Temporal lobe (tissue), 4 donors: ENCODE measurements at places on chromosomes 13 and 19. TPM values are rescaled to one million over a fixed set of nuclear protein-coding genes. Genes with fewer than 3 reads are reported as not detected.

The ZNF541 gene
- total RNA-seq, result under 0.01 TPM

The SMIM44 gene
- not detected for total RNA-seq

The ZNF554 gene
- 13.0 TPM for total RNA-seq

The FFAR2 gene
- total RNA-seq, result not detected

The HRC gene
- total RNA-seq, result 0.25 TPM

The GPR180 gene
- 7.6 TPM for total RNA-seq

The ANGPTL8 gene
- not detected for total RNA-seq

The KL gene
- total RNA-seq, result 0.49 TPM

The PRR22 gene
- total RNA-seq, result 0.25 TPM

The ACP5 gene
- 0.25 TPM for total RNA-seq

The DPY19L3 gene
- 31.2 TPM for total RNA-seq

The ATP4B gene
- total RNA-seq, result not detected

The SIX5 gene
- total RNA-seq, result 0.98 TPM

The C2CD4C gene
- 16.0 TPM for total RNA-seq

The ZNF442 gene
- 5.4 TPM for total RNA-seq

The CAMSAP3 gene
- 19.9 TPM for total RNA-seq

The FCAR gene
- 0.98 TPM for total RNA-seq

The GRIK5 gene
- total RNA-seq, result 37.1 TPM

The PLK5 gene
- 0.74 TPM for total RNA-seq

The LGALS4 gene
- not detected for total RNA-seq

The ONECUT3 gene
- not detected for total RNA-seq
